Substantia nigra (tissue), 51 donors: ENCODE measurements at places on chromosomes 13 and 19.

DNA sequence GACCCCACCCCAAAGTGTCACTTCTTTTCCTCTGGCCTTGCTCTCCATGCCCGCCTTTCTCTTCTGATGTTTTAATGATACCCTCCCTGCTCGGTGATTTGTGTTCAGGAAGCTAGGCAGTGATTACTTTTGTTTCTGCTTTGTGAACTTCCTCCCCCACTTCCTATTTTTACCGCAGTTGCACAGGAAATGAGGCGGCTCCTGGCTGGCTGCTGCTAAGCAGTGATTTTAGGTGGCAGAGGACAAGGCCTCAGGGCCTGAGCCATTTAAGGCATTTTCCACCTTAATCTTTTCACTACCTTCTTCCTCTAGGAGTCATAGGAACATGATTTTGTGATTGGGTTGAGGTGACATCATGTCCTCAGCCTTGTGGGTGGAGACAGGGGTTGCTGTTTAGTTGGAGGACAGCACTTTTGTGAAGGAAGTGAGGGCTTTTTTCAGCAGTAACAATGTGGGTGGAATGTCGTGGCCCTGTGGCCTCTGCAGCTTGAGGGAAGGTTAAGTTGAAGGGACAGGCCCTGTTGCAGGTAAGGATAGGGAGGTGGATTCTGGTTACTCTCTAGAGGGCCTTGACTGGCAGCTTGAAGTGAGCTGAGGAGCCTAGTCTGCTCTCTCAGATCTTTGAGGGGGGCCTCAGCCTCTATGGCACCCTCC is 15.7 kb downstream of the GARRE1 start:
- peak; percentile 22 for DNase-seq

DNA sequence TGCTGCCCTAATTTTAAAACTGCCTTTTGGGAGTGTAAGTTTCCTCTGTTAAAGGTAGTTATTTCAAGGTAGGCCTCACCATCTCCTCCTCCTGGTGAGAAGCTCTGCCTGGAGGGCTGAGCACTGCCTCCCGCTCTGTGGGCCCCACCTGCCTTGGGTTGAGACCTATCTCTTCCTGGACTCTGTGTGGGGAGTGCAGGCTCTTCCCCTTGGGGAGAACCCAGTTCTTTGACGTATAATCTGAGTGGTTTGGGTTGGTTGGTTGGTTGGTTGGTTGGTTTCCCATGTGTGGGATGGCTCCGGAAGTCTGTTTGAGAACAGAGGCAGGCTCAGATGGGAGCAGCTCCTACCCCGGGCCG is 39.1 kb downstream of the ACTN4 start:
- DNase-seq: no peak

- DNase-seq: peak; percentile 78
Observed at GRCh38 chr13:51764184-51765141, 39.5 kb downstream of the DHRS12 start.

GRCh38 chr19:42473686-42474085 is 30.9 kb upstream of the CXCL17 start:
- no peak for DNase-seq

DNA sequence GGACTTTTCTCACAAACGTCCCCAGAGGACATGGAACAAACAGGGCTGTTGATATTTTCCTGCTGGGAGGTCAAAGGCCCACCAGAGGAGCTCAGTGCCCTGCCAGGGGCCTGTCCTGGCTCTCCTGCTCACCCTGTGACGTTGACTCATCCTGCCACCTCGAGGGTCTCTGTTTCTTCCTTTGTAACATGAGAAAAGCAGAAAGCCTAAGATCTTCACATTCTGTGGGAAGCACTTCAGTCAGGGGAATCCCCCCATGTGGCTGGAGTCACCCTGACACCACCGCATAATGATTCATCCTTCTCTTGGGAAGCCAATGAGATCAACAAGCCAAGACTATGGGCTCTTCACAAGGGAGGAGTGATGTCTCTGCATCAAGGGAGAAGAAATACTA is 147.9 kb downstream of the KATNAL1 start:
- DNase-seq: no peak

DNA sequence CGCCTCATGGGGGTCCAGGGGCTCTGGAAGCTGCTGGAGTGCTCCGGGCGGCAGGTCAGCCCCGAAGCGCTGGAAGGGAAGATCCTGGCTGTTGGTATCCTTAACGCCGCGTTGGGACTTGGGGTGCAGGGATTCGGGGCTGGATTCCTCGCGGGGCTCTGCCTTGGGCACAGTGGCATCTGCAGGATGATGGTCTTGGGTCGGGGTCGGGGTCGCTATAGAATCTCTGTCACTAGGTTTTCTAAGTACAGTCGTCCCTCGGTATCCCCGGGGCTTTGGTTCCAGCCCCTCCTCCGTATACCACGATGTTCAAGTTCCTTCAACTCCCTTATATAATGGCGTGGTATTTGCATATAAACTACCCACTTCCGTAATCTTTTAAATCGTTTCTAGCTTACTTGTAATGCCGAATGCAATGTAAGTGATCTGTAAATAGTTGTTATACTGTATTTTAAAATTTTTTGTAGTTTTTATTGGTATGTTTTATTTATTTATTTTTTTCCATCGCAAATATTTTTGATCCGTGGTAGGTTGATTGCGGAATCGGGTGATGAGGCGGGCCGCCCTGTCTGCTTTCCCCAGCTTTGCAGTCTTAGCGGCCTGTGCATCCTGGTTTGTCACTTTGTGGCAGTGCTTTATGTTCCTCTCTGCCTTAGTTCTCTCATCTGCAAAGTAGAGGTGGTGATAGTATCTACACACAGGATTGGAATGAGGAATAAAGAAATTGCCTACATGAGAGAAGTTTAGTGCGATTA is 606 bp downstream of the ERCC5 start:
- DNase-seq: peak; percentile 46

GRCh38 chr19:51807111-51807701 is 12.2 kb downstream of the FPR3 start:
- no peak for DNase-seq

GRCh38 chr13:81602241-81602640 is 1261.3 kb upstream of the SPRY2 start:
- DNase-seq: no peak

- DNase-seq: no peak
Observed at GRCh38 chr13:71659404-71659803, 207.6 kb downstream of the DACH1 start.
